ENCODE measurements at places on chromosomes 5 and 9.

DNA sequence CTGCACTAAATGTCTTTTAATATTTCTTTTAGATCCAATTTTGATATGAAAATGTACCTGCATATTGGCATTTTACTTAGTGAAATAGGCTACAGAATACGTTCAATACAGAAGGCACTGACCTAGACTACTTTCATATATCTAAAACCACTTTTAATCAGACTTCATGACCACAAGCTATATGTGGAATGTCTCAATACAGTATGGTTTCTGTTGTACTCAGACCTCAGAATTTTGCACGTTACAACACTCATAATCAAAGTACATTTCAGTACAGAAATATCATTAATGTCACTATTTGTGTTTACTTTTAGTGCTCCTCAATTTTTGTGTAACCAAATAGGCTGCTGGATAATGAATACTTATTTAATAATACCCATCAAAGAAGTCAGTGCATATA, 74.8 kb downstream of the MEF2C start:
- DNase-seq, result no peak

DNA sequence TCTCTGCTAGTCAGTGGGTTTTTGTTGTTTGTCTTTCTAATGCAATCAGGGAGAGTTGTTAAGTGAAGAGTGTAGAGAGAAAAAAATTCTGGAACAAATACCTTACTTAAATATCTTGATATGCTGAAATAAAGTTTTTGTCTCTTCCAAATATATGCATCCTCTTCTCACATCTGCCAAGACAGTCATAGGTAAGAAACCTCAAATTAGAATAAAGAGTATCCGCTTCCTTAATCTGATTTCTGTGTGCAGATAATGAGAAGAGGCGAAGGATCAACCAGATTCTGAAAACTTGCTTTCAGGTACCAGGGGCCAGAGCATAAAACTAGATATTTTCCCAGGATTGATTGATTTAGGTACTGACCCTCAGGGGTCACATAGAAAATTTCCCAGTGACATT, 11.3 kb upstream of the IL6ST start:
- no peak for DNase-seq

DNA sequence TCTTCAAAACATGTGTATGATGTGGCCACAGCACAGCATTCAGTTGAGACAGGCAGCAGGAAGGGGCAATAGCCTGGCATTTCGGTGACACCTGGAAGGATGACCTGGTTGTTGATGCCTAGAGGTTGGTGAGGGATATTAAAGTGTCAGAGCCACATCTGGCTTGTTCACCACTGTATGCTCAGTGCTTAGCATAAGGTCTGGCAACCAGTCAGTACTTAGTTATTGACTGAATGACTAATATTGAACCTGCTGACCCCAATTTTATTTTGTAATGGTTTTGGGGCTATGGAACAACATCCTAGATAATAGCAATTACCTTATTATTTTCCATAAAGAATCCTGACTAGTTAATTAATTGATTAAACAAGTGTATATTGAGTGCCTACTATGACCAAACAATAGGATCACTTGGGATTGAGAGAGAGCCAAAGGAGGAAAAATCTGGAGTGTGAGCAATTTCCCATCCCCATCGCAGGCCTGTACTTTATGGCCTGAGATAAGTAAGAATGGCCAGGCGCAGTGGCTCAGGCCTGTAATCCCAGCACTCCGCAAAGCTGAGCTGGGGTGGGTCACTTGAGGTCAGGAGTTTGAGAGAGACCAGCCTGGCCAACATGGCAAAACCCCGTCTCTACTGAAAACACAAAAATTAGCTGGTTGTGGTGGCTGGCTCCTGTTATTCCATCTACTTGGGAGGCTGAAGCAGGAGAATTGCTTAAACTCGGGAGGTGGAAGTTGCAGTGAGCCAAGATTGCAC, 85.4 kb upstream of the PLPP1 start:
- DNase-seq, result no peak

DNA sequence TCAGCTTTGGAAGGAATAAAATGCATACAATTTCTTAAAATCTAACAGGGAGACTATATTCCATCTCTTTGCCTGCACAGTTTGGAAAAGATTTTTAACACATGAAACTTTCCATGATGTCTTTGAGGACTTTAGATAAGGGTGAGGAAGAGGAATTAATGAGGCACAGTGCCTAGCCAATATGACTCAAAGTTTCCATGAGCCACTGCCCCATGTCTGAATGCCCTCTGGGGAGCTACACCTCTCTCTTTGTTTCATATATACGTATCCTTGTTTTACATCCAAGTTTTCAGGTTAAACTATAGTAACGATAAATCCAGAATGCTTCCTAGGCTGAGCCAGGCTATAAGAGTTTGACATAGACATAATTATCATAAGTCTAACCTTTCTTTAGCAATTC, 349.3 kb upstream of the TLE4 start:
- DNase-seq, result no peak

- DNase-seq, result peak; percentile 75
Measured at GRCh38 chr5:150523472-150524350, 15.8 kb downstream of the NDST1 start.

Measured in astrocyte of the cerebellum (primary cell).